ENCODE measurements at places on chromosomes 13 and 19.

DNA sequence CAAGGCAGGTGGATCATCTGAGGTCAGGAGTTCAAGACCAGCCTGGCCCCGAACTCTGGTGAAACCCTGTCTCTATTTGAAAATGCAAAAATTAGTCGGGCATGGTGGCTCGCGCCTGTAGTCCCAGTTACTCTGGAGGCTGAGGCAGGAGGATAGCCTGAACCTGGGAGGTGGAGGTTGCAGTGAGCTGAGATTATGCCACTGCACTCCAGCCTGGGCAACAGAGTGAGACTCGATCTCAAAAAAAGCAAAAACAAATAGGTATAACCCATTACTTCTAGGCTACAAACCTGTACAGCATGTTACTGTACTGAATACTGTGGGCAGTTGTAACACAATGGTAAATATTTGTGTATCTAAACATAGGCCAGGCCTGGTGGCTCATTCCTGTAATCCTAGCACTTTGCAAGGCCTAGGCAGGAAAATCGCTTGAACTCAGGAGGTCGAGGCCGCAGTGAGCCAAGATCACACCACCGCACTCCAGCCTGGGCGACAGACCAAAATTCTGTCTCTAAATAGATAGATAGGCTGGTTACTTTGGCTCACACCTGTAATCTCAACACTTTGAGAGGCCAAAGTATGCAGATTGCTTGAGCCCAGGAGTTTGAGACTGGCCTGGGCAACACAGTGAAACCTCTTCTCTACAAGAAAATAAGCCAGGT is 63.5 kb downstream of the MYO9B start:
- no peak for DNase-seq

DNA sequence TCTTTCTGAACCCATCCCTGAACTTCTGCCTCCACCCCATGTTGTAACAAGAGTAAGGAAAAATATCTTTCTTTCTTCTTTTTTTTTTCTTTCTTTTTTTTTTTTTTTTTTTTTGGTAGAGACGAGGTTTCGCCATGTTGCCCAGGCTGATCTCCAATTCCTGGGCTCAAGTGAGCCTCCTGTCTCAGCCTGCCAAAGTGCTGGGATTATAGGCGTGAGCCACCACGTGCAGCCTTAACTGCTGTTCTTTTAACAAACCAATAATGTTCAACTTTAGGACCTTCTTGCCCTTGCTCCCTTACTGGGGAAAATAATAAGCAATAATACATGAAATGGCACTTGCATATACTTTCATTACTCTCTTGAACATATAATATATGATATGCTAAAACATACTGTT is 19.6 kb downstream of the GPR183 start:
- DNase-seq = no peak

DNA sequence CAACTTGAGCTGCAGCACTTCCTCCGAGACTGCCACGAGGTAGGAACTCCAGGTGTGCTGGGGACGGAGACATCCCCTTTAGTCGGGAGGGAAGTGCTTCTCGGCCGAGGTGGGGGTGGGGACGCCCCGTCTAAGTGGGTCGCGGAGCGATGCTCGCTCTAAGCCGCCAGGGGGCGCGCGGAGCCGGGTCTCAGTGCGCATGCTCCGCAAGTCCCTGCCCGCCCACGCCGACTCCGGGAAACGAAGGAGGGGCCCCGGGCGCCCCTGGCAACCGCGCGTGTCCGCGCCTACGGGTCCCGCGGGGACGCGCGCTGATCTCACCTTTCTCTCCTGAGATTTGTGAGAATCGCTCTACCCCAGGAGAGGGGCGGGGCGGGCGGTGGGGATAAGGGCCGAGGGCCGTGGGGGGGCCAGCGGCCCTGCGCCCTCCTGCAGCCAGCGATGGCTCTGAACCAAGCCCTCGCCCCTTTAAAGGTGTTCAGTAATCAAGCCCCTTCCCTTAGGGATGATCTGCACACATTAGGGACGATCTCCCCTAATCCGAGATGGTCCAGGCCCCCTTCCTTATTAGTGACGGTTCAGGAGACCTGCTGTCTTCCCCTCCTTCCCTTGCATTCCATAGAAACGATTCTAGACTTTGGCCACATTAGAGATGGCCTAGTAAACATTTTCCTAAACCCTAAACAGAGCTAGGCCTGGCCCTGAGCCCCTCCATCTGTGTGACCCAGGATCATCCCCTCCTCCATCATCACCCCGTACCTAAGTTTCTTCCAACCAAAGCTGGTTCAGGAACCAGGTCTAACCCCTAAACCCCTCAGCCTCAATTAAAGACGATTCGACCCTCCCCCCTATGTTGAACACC is 47.3 kb upstream of the SHKBP1 start:
- peak; percentile 87 for DNase-seq

DNA sequence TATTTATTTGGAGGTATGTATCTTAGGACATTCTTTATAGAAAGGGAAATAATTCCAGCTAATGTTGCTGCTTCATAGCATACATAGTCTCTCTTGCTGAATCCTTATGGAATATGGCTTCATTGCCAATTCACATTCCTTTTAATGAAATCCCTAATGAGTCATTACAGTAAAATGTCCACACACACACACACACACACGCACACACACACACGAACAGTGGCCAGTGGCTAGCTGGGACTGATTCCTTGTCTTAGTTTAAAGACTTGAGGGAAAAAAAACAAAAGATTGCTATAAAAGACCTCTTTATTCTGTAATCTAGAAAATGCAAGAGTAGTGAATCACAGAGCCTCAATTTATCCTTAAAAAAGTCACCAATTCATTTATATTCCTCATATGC is 301.6 kb downstream of the SLITRK6 start:
- DNase-seq = no peak

GRCh38 chr13:94515374-94515773 is 35.9 kb upstream of the DCT start:
- DNase-seq = no peak

DNA sequence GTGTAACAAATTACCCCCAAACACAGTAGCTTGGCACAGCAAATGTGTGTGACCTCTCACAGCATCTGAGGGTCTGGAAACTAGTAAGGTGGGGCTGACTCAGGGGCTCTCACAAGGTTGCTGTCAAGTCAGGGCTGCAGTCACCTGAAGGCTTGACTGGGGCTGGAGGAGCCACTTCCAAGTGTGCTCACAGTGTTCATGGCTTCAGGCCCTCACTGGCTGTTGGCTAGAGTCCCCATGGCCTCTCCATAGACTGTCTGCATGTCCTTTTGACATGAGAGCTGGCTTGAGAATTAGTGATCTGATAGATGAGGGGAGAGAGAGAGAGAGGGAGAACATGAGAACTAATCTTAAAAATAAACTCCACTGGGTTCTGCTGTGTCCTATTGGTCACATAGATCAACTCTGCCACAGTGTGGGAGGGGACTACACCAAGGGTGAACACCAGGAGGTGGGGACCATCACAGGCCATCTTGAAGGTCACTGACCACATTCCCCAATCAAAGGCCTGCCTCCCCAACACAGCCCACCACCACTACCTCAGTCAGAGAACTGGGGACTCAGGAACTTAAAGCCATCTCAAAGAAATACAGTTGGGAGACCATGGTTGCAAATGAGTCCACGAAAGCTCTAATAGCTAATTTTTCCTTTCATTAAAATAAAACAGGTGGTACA is 38.2 kb upstream of the KATNAL1 start:
- DNase-seq = no peak

DNA sequence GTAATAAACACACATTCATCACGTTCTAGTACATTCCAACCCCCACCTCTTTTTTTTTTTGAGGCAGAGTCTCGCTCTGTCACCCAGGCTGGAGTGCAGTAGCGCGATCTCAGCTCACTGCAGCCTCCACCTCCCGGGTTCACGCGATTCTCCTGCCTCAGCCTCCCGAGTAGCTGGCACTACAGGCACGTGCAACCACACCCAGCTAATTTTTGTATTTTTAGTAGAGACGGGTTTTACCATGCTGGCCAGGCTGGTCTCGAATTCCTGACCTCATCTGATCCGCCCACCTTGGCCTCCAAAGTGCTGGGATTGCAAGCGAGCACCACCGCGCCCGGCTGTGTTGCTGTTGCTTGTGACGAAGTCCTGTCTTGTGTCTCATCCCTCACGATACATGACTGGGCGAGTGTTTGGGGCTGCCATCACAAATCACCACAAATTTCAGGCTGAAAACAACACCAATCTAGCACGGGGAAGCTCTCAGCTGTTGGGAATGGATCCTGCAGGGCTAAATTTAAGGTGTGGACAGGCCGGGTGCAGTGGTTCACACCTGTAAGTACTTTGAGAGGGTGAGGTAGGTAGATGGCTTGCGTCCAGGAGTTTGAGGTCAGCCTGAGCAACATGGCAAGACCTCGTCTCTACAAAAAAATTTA is 15.7 kb downstream of the MOB3A start:
- DNase-seq = no peak

Data from stimulated activated CD4-positive, alpha-beta T cell treated with anti-CD3 and anti-CD28 coated beads, Interleukin-2, amount 100 ng/mL, for 24 hours (primary cell).